Motor neuron (in vitro differentiated cells): ENCODE measurements at places on chromosomes 3 and 15.

- no peak for ATAC-seq
Measured at GRCh38 chr15:33309602-33310276, 1.0 kb upstream of the RYR3 start.

- ATAC-seq, result peak; percentile 33
Measured at GRCh38 chr3:67567893-67568292, 86.5 kb downstream of the SUCLG2 start.

GRCh38 chr3:126013751-126014156 lies 44.8 kb downstream of the ROPN1B start:
- peak; percentile 65 for ATAC-seq

DNA sequence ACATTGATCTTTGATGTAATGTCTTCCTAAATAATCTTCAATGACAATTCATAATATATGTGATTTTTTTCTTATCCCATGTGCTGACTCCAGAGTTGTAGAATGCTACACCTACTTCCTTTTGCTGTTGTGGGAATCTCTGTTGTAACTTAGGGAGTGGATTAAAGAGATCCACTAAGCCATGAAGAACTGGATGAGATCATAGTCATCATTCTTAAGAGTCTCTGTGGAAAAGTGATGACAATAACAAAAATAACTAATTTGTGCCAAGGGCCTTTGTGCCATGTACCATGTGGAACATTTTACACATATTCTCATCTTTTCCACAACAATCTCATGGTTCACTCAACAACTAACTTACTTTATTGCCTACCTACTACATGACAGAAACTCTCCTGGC lies 162.9 kb upstream of the PDZRN3 start:
- no peak for ATAC-seq

GRCh38 chr15:100060276-100060926 lies 281.4 kb downstream of the ADAMTS17 start:
- ATAC-seq, result no peak

DNA sequence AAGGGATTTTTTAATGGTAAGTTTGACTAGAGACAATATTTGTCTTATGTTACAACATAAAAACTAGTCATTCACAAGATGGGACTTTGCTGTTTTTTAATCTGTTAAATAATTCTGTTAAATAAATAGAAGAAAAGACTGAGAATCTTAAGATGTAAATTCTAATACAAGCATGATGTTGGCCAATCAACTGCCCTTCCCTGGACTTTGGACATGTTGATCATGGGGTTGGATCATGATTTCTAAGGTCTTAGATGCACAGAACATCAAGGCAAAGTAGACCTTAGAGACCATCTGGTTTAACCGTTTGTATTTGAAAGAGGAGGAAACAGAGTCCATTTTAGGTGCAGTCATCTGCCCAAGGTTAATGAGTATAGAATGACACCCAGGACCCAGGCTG lies 10.9 kb downstream of the MASP1 start:
- no peak for ATAC-seq

GRCh38 chr3:56974247-56974930 lies 86.1 kb upstream of the SPATA12 start:
- no peak for ATAC-seq

GRCh38 chr3:127123533-127123932 lies 69.4 kb upstream of the PRR23E start:
- no peak for ATAC-seq

- no peak for ATAC-seq
Measured at GRCh38 chr3:3068358-3068881, 41.8 kb downstream of the IL5RA start.

GRCh38 chr3:138197058-138197457 lies 10.0 kb downstream of the ARMC8 start:
- ATAC-seq, result peak; percentile 78

DNA sequence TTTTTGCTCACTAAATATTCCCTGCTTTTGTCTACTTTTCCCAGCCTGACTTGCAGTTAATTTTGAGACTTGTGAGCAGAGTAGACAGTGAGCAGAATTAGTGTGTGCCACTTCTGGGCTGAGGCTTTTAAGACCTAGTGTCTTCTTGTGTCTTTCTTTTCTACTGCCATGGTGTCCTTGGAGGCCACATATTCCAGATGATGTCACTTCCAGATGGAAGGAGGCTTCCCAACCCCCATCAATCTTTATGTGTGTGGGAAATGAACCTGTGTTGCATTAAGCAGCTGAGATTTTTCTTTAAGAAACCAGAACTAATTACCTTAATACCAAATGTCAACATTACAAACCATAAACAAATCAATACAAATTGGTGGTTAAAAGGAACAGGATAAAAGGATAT lies 774.7 kb upstream of the ROBO1 start:
- no peak for ATAC-seq

- no peak for ATAC-seq
Measured at GRCh38 chr3:159923956-159924355, 64.7 kb upstream of the IL12A start.

DNA sequence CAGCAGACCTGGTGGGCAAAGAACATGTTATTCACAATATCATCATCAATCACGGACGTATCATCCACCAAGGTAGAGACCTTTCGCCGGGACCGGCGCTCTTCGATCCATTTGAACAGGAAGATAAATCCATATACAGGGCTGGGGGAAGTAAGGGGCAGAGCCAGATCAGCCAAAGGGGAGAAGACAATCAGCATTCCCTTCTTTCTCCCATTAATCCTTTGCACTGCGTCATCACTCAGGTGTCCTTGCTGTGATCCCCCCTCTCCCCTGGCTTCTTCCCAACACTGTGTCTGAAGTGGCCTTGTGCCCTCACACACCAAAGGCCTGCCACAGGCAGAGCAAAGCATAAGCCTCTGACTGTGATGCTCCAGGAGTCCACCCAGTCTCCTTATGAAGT lies 36.4 kb downstream of the SEMA3G start:
- no peak for ATAC-seq

DNA sequence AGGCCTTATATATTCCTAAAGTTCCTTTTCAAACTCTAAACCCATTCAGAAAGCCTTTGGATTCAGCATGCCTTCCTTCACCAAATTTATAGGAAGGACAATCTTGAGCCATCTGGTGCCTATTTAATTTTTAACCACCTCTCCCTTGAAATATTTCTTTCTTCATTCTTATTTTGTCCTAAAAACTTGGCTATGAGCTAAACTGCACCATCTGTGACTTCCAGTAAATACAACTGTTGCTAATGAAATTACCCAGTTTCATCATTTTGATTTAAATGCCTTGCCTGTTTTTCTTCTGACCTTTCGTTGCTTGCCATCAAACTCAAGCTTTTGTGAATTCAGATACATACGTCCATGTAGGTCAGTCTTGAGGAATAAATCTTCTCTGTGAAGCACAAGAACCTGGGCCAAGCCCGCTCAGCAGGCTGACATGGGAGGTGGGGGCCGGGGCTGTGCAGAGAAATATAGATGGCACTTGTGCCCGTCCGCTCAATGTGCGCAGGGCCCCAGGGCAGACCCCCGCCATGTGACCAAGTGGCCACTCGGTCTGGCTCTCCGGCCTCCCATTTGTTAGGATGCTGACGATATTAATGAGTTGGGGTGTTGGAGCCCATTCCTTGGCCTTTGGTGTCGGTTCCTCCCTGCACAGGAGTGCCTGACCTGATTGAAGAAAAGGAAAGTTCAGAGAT lies 335.9 kb downstream of the VPS13C start:
- no peak for ATAC-seq

- ATAC-seq, result no peak
Measured at GRCh38 chr3:188021502-188022040, 132.4 kb upstream of the LPP start.

- no peak for ATAC-seq
Measured at GRCh38 chr15:76109046-76109445, 49.3 kb downstream of the TMEM266 start.

DNA sequence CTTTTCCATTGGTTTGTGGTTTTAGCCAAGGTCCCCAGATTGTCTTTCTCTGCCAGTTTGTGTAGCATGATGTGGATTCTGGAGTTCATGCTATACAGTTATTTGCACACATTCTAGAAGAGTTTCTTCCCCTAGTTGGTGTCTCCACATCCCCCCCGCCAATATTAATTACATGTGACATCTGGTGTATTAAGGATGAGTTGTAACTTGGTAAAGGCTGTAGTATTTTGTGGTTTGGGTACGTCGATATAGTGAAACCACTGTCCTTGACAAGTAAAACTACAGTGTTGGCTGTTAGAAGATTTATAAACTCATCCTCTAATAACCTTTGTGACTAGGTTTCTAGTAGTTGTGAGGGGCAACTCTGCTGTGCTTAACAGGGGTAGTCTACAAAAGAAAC lies 23.7 kb upstream of the P4HTM start:
- no peak for ATAC-seq

DNA sequence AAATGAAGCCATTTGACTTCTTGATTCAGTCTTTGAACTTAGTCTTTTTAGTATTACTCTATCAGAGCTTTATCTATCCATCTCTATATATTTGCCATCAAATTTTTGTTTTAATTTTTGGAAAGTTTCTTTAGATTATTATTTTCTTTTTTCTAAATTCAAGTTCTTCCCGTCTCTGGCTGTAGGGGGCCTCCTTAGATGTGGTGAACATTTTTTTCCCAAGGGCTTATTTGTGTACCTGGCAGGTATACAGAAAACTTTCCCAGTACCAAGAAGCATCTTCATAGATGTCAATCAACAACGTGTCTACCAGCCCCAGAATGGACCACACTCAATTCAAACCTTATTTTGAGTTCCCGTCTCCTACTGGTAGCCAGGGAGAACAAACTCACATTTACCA lies 486.8 kb upstream of the CNTN4 start:
- no peak for ATAC-seq

DNA sequence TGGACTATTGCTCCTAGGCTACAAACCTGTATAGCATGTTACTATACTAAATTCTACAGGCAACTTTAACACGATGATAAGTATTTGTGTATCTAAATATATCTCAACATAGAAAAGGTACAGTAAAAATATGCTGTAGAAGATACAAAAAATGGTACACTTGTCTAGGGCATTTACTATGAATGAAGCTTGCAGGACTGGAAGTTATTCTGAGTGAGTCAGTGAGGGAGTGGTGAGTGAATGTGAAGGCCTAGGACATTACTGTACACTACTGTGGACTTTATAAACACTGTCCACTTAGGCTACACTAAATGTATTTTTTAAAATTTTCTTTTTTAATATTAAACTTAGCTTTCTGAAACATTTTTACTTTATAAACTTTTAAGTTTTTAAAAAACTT lies 140.5 kb upstream of the SGO1 start:
- ATAC-seq, result no peak

DNA sequence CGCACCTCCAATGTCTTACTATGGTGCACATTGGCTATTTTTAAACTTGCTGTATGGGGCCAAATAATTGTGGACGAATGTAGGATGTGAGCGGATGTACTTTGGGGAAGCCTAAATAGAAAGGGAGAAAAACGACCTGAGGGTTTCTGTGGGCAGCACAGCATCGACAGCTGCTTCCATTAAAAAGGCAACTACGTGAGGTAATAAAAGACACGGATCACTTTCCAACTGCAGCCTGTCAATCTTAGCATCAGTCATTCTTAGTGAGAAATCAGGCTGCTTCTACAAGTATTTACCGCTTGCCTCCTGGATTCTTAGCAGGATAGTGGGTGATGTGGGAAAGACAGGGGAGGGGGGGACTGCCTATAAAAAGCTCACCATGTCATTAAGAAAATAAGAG lies 186.7 kb upstream of the SLC2A2 start:
- ATAC-seq, result no peak

DNA sequence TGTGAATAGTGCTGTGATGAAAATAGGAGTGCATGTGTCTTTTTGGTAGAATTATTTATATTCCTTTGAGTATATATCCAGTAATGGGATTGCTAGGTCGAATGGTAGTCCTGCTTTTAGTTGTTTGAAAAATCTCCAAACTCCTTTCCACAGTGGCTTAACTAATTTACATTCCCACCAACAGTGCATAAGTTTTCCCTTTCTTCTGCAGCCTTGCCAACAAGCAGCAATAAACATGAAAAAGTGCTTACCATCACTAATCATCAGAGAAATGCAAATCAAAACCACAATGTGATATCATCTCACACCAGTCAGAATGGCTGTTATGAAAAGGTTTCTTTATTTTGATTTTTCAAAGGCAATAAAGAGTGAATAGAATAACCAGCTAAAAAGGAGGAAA lies 1105.9 kb downstream of the NAALADL2 start:
- no peak for ATAC-seq

DNA sequence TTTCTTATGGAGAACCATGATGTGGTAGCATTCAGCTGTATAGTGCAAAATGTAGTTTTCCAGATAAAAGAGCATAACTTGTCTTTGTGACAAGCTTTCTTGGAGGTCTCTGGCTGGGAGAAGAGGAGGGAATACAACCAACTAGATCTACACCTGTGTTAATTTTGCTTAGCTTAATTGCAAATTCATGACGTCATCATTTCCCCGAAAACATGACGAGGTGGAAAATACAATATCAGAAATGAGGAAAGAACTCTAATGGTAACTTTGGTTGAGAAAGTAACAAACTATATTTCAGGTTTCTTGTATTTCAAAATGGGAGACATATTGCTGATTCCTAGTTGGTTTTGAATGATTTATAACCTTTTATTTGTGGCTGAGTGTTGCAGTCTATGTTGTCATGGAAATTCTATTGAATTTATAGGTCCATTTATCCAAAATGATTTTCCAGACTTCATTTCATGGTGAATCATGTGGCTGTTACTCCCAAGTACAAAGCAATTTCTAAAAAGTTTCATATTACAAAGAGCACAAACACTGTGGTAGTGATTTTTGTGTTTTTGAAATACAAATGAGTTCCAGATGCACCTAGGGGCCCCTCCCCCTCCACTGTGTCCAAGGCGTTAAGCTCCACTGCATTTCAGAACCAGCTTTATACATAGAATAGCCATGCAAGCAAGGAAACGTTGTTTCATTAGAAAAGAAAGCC lies 307.2 kb downstream of the FEZF2 start:
- ATAC-seq, result peak; percentile 87

- no peak for ATAC-seq
Measured at GRCh38 chr3:30081904-30082303, 524.5 kb upstream of the TGFBR2 start.

- no peak for ATAC-seq
Measured at GRCh38 chr3:69115731-69116130, 6.7 kb downstream of the LMOD3 start.

DNA sequence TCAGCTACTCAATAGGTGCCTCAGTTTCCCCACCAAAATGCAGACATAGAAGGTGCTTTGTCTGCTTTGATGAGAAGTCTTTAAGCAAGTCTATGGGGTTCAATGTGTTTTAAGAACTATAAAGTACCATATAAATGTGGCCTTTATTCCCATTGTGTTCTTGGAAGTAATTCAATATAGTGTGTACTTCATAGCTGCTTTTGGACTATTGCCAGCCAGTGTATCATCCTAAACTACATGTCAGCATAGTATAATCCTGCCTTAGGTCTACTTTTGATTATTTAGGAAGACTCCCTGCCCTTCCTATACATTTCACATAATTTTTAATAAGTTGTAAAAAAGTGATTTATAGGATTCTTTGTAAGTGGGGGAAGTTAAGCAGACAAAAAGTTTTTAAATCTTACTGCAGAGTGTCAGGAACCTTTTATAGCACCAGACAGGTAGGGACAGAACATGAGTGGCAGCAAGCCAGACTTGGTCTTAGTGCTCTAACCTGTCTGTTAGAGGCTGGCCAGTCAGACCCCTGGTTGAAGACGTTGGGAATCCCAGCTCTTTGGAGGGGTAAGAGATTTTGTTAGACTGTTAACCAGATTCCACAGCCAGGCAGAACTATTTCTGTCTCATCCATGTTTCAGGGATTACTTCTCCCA lies 48.4 kb downstream of the MLH1 start:
- ATAC-seq, result no peak
